Stimulated activated naive CD4-positive, alpha-beta T cell treated with Interleukin-2 at 50 U/mL for 16 hours (primary cell): ENCODE measurements at places on chromosomes 2 and 18.

- no peak for DNase-seq
Measured at GRCh38 chr18:67731851-67732250, 215.3 kb upstream of the DSEL start.

- no peak for DNase-seq
Measured at GRCh38 chr2:2719015-2719414, 387.9 kb upstream of the MYT1L start.

GRCh38 chr2:7653617-7654016 lies 736.4 kb downstream of the RNF144A start:
- no peak for DNase-seq

GRCh38 chr2:2662037-2662846 lies 331.2 kb upstream of the MYT1L start:
- no peak for DNase-seq

DNA sequence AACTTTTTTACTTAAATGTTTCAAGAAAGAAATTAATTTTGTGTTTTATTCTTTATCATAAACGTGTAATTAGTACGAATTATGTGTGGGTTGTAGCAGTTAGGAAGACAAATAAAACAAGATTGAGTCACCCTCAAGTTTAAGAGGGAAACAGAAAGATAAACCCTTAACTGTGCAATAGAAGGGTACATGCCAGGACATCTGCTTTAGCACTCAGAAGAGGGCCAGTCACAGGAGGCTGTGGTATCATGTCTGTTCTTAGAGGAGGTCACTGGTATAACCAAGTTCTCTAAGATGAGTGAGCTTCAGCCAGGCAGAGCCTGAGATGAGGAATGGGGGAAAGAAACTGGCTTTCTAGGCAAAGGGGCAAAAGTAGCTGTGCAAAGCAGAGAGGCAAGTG lies 42.4 kb upstream of the GRHL1 start:
- DNase-seq: no peak

DNA sequence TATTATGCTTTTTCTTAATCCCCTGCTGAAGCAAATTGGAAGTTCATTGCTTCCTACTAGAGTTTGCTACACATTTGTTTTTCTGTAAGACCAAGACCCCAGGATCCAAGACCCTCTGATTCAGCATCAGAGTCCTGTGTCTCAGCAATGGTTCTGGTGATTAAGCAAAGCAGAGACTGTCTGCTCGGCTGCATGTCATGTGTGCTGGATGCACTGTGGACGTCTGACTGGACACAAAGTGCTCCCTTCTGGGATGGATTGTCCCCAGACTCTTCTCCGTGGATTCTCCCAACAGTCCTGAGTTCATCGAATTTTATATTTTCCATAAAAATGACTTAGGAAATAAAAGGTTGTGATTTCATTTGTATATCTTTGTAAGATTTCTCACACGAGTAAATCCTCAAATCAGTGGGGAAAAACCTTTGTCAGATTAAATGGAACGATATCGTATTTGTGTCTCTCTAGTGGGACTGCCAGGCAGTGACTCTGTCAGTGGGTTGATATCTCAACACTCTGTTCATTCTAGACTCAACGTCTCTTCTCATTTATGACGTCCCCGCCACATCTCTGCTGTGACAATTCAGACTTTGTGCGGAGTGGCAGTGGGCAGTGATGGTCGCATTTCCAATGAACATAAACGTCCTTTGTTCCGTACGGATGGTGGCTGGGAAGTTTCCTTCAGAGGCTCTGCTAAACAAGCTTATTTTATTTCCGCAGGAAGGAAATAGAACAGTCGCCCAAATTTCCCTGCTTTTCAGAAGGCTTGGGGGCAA lies 58.6 kb downstream of the NCAPH start:
- DNase-seq: no peak

GRCh38 chr2:172200495-172201085 lies 97.9 kb upstream of the DLX2 start:
- no peak for DNase-seq
